ENCODE measurements at places on chromosomes 11 and 22.

DNA sequence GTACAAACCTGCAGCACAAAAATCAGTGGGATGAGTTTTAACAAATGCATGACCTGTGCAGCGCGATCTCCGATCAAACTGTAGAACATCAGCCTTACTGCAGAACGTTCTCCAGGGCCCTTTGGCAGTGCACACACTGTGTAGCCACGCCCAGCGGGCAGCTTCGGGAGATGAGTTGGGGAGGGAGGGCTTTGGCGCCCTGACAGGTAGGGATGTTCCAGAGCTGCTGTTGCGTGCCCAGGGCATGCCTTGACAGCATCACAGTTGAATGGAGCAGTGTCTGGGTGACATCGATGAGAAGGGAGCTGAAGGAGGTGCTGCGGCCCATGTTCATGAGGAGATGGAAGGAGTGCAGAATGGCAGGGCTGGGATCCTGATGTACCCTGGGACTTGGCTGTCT lies 80.2 kb downstream of the TBC1D22A start:
- no peak for DNase-seq

DNA sequence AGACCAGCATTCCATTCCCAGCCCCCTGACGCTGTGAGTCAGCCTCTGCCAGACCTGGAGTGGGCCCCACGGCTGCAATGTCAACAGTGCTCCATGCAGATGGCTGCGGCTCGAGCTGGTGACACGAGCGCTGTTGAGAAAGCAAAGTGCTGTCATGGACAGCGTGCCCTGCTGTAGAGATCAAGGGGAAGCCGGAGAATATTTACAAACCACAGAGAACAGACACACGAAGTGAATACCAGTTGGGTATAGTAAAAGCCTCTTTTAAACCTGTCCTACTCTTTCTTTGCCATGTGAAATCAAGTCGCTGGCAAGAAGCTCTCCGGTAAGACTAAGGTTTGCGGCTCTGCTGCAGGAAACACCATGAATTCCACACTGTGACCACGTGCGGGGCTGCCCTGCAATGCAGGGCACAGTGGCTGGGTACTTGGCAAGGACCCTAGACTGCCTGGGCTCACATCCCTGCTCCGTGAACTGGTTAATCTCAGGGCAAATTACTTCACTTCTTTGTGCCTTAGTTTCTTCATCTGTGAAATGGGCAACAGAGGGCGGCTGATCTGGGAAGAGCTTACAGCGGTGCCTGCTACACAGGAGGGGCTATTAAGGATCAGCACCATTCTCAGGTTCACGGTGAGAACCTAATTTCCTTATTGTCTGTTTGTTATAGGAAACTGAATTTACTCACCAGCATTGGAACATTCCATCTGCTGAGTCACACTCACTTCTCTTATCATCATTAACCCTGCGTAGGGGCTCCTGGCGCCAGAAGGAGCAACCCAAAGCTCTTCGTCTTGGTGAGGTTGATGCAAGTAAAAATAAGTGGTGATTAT lies 27.8 kb upstream of the ELFN2 start:
- DNase-seq = no peak

DNA sequence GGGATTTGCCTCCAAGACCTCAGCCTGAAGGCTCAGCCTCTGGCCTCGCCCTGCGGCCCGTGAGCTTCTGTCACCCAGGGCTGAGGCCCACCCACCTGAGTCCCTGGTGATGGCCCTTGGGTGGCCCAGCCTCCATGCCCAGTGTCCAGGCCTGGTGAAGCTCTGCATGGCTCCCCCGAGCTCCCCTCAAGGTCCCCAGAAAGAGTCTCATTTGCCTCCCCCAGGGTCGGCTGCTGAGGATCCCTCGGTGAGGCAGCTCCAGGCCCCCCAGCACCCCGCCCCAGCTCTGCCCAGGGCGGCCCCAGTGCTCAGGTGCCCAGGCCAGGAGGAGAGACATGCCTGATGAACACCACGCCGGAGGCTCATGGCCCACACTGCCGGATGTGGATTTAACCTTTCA lies 2.1 kb upstream of the TH start:
- DNase-seq = no peak

DNA sequence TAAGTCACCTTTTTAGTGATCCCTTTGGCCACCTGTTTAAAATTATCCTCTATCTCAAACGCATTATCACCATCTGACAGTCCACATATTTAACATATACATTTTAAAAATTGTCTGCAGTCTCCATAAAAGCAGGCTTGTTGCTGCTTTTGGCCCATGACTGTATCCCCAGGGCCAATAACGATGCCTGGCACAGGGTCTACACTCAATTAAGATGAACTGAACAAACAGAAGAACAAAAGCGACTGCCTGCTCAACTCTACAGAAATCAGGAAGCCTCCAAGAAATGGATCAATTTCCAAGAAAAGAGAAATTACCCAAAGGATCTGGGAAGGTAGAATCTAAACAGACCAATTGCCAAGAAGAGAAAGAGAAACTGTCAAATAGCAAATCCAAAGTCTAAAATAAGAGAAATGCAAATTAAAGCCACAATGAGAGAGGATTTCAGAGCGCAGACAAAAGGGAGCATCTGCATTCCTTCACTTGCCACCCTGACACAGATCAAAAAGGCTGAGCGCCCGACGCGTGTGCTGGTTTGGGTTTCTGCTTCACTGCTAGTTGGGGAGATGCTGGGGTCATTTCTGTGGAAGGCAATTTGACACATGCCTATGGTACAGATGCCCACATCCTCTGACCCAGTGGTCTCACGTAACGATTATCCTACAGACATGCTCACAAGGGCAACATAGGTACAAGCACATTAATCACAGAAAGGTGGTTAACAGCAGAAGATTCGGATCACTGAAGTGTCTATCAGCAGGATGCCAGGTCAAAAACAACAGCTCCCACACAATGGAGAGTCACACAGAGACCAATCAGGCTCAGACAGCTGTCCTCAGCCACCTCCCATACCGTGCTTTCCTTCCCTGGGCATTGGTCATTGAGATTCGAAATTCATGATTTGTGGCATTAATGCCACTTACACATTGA lies 55.9 kb downstream of the SHISAL1 start:
- DNase-seq = no peak

DNA sequence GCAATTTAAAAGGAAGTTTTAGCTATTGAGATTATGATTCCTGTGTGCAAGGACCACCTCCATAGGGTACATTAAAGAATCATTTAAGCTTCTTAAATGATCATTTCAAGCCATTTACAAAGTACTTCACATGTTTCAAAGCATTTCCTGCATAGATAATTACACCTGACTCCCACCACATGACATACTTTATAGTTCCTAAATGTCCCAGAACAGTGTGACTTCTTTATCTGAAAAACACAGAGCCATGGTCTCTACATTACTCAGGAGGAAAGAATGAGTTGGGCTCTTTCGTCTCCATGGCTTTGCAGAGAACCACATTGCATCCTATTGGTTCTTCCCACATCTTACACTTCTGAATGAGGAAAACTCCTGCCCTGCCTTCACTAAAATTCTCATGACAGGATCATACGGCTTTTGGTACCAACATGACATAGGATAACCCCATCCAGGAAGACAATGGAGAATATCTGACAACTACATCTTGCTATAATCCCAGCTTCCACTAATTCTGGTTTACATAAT lies 88.6 kb downstream of the ETS1 start:
- no peak for DNase-seq

- no peak for DNase-seq
These were observed 76.3 kb downstream of the MICAL3 start for GRCh38 chr22:17948101-17948500.

DNA sequence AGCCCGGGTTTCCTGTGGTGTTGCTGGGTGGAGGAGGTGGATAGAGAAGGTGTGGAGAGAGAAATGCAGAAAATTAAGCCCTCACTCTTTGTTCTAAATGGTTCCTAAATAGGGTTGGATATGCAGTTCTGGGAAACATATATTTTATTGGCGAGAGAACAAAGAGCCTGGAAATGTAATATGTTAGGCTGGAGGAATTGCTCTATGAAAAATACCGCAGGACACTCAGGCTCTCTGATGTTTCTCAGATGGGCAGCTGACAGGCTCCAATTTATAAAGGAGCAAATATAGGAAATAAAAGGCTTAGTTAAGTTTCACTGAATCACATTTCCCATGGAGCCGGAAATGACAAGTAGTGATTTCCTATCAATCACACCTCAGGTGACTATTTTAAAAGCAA lies 428.0 kb downstream of the TMEM135 start:
- DNase-seq = no peak

- DNase-seq = no peak
These were observed 7.4 kb upstream of the NAP1L4 start for GRCh38 chr11:2999464-2999998.

- DNase-seq = no peak
These were observed 9.8 kb downstream of the MMP20 start for GRCh38 chr11:102615077-102615893.

DNA sequence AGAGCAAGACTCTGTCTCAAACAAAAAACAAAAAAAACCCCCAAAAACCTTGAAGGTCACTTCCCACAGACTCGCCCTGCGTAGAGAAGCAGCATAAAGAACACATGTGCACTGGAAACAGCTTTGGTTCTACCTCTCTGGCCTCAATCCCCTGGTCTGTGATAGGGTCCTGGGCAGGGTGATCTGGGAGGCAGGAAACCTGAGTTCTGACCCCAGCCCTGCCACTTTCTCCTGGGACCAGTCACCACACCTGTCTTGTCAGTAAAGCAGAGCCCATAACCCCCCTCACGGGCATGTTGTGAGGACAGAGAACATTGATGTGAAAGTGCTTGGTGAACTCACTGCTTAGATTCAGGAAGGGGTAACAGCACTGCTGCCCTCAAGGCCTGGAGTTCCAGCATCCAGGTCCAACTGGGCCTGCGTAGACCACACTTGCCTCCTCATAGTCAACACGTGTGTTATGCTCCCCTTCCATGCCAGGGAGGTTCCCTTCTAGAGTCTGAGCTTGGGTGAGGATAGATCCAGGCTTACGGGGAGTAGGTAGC lies 11.4 kb downstream of the UCP2 start:
- DNase-seq = no peak

GRCh38 chr11:50423208-50423607 lies 390.5 kb downstream of the OR4C45 start:
- no peak for DNase-seq

DNA sequence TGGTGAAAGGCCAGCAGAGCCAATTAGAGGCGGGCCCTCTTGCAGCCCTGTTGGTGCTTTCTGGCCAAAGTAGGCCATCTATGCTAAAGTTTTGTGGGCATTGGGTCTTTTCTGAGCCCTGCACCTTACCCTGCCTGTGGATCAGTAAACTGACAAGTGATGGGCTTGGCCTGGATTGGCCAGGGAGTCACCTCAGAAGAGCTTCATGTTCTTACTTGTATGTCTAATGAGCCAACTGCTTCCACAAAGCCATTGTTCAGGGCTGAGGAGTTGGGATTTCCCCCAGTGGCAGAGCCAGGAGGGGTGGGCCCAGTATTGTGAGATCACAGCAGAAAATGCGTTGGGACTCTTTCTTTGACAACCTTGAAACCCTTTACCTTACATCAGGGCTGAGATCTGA lies 90.4 kb downstream of the CWC15 start:
- DNase-seq = no peak

GRCh38 chr11:100827934-100828661 lies 141.0 kb downstream of the ARHGAP42 start:
- no peak for DNase-seq

DNA sequence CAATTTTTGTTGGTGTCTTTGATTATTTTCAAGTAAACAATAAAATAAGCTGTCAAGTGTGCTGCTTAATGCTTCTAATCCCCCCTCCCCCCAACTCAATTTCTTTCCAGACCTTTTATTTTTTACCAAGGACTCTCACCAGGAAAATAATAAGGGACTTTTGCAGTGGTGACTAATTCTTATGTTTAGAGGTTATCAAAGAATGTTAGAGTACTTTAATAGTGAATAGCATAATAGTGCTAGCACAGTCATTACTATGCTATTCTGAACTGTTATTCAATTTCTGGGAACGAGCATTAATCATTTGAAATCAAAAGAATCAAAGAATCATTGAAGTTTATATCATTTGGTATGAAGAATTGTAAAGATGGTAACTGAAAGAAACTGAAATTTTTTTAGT lies 251.4 kb downstream of the DDX10 start:
- DNase-seq = no peak

DNA sequence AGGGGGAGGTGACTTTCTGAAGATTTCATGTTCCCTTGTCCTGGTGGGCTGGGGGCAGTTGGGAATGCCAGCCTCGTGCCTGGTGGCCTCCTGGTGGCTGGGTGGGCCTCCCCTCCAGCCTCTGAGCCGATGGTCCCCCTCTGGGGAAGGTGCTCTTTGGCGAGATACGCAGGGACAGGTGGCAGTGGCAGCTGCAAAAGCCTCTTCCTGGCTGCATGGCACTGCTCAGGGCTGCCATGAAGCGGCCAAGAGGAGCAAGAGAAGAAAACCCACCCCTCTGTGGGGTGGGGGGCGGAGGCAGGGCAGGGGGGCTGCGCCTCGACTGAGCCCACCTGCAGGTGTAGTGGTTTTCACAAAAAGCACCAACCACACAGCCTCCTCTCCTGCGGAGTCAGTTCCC lies 61.8 kb upstream of the PHF21B start:
- DNase-seq = no peak

DNA sequence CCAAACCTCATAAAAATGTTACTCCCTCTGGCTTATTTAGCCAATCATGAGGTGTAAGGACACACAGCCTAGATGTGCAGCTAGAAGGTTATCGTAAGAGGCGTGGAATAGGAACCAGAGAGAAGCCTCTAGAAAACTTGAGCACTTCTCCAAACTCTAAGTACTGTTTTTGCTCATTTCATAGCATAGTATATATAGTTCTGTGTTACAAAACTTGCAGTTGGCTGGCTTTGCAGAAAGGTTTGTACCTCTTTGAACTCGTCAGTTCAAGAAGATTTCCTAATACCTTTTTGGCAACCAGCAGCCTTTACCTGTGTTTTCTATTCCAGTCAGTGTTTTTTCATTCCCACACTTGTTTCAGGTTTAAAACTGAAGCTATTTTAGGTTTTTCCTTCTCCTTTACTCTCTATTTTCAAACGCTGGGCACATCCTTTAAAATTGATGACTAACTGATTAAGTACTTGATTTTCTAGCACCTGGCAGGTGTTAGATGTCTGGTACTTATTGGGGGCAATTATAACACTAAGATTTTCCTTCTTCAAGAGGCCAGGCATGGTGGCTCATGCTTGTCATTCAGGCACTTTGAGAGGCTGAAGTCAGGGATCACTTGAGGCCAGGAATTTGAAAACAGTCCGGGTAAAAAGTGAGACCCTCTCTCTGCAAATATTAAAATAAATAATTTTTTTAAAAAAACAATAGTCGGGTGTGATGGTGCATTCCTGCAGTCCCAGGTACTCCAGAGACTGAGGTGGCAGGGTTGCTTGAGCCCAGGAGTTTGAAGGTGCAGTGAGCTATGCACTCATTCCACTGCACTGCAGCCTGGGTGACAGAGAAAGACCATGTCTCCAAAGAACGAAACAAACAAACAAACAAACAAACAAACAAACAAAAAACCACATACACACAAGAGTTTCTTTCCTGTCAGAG lies 125.2 kb downstream of the LRRC4C start:
- no peak for DNase-seq
